ENCODE measurements at places on chromosomes 2 and 18.

- no peak for DNase-seq
Observed at GRCh38 chr18:39232937-39233336, 1667.3 kb upstream of the CELF4 start.

GRCh38 chr18:34998661-34999060 lies 42.6 kb upstream of the MAPRE2 start:
- no peak for DNase-seq

DNA sequence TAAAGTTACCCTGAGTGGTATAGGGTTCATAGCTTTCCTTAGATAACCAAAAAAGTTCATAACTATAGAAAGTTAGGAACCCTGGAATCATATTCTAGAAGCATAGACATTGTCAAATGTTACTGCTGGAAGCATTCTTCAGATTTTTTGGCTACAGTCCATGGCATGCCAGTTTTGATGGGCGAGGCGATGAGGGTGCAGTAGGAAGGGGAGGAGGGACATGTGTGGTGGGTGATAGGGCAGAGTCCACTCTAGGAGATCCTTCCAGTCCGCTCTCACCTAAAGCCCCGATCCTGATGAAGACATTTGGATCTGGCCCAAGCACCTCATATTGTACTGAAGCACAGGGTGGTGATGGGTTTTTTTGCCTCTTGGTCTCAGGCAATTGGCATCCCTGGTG lies 91.8 kb downstream of the HRH4 start:
- no peak for DNase-seq

GRCh38 chr2:235587202-235587601 lies 93.4 kb downstream of the AGAP1 start:
- no peak for DNase-seq

- no peak for DNase-seq
Observed at GRCh38 chr2:219538504-219538951, 5.1 kb downstream of the CHPF start.

DNA sequence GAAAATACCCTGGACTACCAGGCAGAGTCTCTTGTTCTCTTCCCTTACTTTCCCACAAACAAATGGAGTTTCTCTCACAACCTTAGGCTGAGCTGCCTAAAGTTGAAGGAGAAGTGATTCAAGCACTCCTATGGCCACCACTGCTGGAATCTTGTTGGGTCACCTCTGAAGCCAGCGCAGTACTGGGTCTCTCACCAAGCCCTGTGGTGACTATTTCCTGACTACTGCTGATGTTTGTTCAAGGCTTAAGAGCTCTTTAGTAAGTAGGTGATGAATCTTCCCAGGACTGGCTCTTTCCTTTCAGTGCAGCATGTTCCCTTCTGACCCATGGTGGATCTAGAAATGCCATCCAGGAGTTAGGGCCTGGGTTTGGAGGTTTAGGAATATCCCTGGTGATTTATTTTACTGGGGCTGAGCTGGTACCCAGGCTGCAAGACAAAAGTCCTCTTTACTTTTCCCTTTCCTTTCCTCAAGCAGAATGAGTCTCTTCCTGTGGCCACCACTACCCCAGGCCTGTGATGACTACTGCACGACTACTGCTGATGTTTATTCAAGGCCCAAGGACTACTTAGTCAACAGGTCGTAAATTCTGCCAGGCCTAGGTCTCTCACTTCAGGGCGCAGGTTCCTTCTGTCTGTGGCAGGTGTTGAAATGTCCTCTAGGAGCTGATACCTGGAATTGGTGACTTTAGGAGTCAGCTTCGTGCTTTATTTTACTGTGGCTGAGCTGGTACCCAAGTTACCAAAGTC lies 121.8 kb downstream of the SLC4A10 start:
- DNase-seq = no peak

DNA sequence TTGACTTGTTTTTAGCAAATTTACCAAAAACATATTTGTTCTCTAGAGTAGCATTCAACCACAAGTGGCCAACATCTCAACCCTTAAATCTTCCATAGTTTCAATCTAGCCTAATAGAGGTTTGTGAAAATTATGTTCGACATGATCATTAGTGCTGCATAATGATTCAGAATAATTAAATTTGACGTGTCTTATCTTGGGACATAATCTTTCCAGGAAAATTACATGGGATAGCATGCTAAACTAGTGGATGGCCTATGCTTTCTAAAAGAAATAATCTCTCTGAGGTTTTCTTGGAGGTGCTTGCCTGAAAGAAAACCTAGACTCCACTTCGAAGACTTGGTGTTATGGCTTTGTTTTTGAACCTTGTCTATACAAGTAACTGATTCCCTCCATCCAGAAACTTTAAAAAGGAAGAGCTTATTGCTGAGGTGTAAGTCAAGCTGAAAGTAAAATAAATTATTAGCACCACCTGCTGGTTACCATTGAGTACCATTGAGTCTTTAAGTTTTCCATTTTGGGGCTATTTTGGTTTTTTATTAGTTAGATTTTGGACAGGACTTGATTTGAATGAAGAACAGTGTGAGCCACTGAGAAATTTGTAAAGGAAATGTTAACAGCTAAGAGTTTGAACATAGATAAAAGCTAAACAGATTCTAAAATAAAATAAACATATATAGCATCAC lies 32.7 kb downstream of the COX7A2L start:
- DNase-seq = no peak

GRCh38 chr2:177164584-177165052 lies 48.0 kb upstream of the HNRNPA3 start:
- DNase-seq = peak; percentile 82

GRCh38 chr2:203740871-203741281 lies 34.4 kb downstream of the CD28 start:
- no peak for DNase-seq

- DNase-seq = no peak
Observed at GRCh38 chr2:61924895-61925663, 19.6 kb downstream of the COMMD1 start.

- no peak for DNase-seq
Observed at GRCh38 chr2:159072795-159073194, 104.4 kb downstream of the TANC1 start.

GRCh38 chr18:8825729-8826375 lies 120.5 kb downstream of the MTCL1 start:
- no peak for DNase-seq

DNA sequence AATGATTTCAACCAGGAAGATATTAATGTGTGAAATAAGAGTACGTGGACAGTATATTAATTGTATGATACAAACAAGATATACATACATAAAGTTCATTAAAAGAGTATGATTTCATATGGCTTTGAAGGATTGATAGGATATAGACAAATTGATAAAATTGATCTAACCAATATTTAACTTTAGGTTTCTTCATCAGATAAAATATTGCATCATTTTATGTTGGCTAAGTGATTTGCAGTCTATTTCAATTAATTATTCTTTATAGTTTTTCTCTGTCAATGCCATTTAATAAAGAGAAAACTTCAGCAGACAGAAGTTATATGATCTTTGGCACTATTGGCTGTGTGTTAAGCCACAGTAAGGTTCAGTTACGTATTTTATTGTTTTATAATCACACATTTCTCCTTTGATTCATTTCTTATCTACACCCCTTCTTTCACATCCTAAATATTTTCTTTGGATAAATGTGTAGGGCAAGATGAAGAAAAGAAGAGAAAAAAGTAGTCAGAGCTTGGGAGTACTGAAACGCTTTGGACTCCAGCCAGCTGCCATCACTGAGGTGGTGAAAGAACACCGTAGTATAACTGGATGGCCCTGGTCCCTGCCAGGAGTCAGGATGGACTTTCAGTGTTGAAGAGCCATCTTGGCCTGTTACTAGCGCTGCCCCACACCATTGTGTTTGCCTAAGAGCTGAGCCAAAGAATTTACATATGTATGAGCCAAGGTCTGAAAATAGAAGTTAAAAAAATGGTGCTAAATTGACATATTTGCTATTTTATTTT lies 9.8 kb upstream of the CPS1 start:
- no peak for DNase-seq

- no peak for DNase-seq
Observed at GRCh38 chr2:42123426-42123825, 45.7 kb upstream of the EML4 start.

GRCh38 chr2:196284866-196285557 lies 113.6 kb upstream of the STK17B start:
- DNase-seq = no peak

GRCh38 chr2:170587922-170588321 lies 127.2 kb upstream of the SP5 start:
- no peak for DNase-seq

GRCh38 chr2:173568054-173568453 lies 213.4 kb downstream of the CDCA7 start:
- DNase-seq = no peak

GRCh38 chr18:39713961-39714360 lies 2148.4 kb upstream of the CELF4 start:
- DNase-seq = no peak

DNA sequence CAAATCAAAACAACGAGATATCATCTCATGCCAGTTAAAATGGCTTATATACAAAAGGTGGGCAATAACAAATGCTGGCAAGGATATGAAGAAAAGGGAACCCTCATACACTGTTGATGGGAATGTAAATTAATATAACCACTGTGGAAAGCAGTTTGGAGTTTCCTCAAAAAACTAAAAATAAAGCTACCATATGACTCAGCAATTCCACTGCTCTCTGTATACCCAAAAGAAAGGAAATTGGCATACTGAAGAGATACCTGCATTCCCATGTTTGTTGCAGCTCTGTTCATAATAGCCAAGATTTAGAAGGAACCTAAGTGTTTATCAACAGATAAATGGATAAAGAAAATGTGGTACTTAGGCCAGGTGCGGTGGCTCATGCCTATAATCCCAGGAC lies 124.8 kb downstream of the MSTN start:
- DNase-seq = no peak

DNA sequence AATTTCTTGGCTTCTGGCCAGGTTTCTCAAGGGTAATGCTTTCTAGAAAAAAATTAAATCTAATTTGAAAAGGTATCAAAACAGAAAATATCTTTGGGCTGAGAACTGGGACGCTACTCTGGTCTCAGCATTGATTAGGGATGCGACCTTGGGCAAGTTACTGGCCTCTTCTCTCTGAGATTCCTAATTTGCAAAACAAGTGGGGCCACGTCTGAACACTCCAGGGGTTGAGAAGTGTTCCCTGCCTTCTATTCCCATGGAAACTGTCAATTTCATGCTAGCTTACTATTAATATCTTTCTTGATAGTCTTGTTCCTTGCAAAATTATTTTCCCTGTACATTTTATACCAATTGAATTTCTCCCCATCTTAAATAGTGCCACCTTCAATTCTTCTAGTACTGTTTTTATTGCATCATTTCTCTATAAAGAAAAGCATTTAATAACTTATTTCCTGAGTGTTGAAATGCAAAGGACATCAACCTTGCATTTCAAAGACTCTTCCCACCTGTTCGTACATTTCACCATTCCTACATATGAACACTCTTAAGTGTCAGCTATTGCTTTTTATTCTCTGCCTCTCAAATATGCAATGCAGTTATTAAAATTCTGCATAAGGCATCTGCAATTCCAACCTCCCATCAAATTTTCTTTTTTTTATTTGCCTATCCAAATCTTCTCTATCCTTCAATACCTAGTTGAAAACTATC lies 118.3 kb upstream of the DSEL start:
- no peak for DNase-seq

- DNase-seq = no peak
Observed at GRCh38 chr18:58862356-58862755, 2.3 kb upstream of the ZNF532 start.

GRCh38 chr2:10914272-10914693 lies 2.5 kb downstream of the KCNF1 start:
- no peak for DNase-seq

DNA sequence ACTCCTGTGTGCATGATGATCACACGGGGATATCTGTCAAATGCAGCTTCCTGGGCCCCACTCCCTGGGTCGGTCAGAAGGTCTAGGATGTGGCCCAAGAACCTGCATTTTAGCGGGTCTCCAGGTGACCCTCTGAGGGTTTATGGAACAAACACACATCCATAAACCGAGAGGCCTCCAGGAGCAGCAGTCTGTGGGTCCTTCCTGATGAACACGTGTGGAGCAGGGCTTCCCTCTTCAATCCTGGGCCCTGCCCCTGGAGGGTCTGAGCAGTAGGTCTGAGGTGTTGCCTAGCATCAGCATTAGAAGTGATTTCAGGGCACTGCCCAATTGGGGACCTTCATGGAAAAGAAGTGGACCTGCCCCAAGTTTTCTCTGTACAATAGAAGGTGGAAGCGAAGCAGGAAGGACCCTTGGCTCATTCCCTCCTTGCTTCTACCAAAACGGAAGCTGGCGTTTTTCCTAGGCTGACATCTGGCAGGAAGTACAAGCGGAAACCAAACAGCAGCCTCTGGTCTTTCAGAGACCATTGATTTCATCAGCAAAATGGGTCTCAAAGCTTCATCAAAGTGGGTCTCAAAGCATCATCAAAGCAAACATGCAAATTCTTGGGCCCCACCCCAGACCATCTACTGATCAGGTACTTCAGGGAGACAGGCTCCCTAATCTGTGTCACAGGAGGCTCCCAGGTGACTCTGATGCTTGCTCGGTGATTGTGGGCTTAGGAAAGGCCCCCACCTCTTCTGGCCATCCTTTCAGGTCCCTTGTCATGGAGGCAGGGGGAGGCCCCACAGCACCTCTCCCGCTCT lies 30.7 kb downstream of the INO80C start:
- no peak for DNase-seq

DNA sequence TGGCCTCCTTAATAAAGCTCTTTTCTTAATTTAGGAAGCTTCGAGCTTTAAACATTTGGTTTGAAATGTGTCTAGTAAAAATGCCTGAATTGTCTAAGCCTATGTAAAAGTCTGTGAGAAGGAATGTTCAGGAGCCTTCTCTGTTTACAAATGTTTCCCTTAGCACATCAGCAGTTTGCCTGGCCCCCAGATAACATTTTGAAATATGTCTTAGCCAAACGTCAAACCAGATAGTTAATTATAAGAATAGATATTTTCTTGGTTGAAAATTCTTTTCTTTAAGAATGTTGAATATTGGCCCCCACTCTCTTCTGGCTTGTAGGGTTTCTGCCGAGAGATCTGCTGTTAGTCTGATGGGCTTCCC lies 498.6 kb downstream of the CCDC85A start:
- DNase-seq = no peak

DNA sequence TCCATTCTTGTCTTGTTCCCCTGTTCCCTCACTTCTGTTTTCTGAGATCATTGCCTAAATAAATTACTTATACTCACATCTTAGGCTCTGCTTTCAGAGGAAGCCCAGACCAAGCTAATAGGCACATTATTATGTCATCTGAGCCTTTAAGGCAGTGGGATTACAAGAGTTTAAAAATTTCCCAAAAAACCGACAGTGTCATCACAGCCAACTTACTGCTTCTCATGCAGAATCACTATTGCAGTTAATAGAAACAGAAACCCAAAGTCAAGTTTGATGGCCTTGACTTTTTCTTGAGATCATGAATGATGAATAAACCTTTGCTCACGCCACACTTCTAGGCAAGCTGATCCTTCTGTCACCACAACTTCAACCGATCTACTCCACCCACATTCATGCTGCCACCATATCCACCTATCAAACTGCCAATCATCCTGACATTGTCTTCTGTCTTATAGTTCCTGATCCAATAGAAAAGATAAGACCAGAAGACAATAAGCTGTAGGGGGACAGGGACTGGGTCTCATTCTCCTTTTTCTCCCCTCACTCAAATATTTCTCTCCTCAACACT lies 142.7 kb upstream of the CREB1 start:
- DNase-seq = no peak

GRCh38 chr2:90069290-90069894 lies 1377.9 kb downstream of the RPIA start:
- no peak for DNase-seq

Data from T-helper 9 cell (primary cell).